ENCODE measurements at places on chromosomes 5 and 9. TPM values are rescaled to one million over a fixed set of nuclear protein-coding genes. Genes with fewer than 3 reads are reported as not detected.

GRCh38 chr5:78288246-78288645 lies 6.3 kb downstream of the AP3B1 start:
- DNase-seq: no peak

The BARHL1 gene
- polyA plus RNA-seq: not detected

DNA sequence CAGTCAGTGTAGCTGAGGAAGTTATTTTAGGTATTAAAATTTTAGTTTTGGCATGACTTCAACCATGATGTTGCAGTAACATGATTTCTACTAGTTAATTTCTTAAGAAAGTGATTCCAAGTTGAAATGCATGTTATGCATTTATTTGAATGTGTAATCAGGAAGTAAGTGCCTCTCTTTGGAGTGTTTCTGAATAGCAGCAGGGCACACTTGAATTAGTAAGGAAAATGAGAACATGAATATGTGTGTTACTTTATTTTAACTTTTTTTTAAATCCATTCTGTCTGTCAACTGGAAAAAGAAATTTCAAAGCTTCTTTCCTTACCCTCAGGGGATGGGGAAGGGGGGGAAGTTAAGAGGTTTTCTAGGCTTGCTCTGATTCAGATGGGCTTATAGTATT lies 40.4 kb downstream of the CTNNA1 start:
- no peak for DNase-seq

The N4BP3 gene
- 3.4 TPM for polyA plus RNA-seq

DNA sequence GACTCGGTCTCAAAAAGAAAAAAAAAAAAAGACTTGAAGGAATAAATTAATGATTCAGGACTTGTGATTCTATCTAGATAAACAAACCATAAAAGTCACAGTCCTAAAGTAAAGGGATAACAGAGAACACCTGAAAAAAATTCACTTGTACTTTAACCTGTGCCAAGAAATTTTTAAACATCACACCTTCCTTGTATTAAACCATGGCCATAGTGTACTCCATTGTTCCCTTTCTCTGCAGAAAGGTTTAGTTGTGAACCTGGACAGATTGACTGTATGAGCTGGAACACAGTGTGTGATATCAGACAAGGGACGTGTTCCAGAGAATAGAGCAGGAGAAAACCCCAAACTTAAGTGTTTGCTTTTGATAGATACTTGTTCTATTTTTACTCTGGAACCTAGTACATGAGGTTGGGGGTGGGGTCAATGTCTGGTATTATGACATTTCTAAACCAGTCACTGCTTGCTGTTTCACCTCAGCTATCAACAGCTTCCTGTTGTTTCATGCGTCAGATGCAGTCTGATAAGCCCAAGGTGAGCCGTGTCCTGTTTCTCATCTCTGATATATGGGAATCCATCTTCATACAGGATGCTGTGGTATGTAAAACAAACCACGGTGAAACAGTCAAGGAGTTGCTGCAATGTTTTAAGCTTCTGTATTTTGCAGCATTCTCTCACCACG lies 62.5 kb upstream of the ITGA1 start:
- DNase-seq: no peak

The SPATA31D4 gene
- not detected for polyA plus RNA-seq

- no peak for DNase-seq
Observed at GRCh38 chr5:19229179-19229835, 758.7 kb downstream of the CDH18 start.

DNA sequence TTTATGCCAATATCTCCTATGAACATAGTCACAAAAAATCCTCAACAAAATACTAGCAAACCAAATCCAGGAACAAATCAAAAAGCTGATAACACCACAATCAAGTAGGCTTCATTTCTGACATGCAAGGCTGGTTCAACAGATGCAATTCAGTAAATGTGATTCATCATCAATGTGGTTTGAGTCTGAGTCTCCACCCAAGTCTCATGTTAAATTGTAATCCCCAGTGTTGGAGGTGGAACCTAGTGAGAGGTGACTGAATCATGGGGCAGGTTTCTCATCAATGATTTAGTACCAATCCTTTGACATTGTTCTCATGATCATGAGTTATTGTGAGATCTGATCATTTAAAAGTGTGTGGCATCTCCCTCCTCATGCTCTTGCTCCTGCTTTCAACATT lies 1072.7 kb downstream of the NR2F1-AS1 start:
- DNase-seq: no peak

DNA sequence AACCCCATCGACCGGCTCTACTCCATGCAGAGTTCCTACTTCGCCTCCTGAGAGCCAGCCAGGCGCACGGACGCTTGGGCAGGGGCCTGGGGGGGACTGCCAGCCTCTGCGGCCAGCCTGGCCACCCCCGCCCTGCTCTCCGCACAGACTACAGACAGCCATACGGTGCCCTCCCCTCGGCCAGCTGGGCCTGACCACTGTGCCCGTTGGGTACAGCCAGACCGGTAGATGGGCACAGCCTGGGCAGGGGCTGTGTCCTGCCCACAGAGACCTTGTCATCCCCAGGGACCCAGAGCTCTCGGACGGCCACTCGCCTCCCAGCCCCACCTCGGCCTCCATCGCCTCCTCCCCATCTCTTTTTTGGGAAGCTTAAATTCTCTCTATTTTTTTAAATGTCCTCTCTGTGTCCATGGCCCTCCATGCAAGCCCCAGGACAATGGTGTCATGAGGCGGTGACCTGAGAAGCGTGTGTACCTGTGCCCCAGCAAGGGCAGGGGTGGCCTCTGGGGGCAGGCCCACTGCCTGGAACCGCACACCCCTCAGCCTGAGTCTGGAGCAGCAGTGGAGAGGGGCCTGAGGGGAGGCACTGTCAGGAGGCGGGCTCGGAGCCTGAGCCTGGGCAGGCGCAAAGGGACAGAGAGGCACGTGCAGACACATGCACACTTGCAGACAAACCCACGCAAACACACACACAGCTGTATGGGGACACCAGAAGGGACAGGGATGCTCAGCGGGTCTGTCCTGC lies 82.8 kb downstream of the LMX1B start:
- DNase-seq: no peak
